Heart right ventricle (tissue), 16 donors: ENCODE measurements at places on chromosomes 13 and 19. TPM values are rescaled to one million over a fixed set of nuclear protein-coding genes. Genes with fewer than 3 reads are reported as not detected.

DNA sequence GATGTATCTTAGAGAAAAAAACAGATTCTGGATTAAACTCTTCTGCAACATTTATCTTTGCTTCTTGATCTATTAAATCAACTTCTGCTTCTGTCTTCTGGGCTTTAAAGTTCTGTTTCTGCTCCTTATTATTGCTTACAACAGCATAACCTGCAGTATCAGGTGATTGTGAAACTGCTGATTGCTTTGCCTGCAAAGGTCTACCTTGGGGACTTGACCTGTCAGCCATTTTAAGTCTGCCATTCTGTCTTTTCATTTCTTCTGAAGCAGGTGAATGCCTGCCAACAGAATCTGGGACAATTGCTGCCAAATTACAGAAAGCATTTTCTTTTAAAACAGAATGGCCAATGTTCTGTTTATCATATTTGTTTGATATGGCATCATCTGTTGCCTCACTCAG is 31.1 kb downstream of the TEX30 start:
- no peak for DNase-seq

DNA sequence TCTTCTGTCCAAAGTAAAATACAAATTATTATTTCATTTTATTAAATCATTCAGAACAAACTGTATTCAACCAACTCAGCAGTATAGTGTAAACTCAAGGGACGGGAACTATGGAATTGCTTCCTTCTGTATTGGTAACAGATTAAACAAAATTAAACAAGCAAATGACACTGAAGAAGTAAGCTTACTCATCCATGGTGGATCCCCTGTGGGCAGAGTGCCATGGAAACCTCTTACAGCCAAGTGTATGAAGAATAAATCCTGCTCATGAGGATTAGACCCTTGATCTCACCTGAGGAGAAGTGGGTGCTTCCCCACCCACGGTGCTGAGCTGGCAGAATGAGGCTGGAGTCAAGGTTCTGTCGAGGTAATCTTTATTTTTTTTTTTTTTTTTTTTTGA is 18.0 kb upstream of the RFXAP start:
- DNase-seq, result no peak

DNA sequence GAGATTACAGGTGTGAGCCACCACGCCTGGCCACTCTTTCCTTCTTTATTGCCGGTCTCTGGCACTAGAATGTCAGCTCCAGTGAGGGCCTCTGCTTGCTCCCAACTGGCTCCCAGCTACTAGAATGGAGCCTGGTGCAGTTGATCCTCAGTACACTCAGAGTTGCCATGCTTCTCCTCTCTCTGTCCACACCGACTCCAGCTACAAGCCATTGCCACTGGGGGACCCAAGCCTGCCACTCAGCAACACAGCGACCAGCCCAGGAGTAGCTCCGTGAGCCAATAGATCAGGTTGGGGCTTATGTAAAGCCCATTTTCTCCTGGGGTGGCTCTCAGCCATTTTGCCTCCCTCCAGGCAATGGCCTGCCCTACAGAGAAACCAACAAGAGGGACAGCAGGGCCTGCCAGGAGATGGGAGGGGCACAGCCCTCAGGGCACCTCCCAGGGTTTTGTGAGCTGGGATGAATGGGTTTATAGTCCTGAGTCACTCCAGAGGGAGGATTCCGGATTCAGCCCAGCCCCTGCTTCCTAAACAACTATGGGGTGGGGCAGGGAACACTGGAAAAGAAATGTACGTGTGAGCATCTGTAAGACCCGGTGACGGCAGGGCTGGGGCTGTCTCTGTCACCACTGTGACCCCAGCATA is 36.5 kb downstream of the OPA3 start:
- DNase-seq, result no peak

DNA sequence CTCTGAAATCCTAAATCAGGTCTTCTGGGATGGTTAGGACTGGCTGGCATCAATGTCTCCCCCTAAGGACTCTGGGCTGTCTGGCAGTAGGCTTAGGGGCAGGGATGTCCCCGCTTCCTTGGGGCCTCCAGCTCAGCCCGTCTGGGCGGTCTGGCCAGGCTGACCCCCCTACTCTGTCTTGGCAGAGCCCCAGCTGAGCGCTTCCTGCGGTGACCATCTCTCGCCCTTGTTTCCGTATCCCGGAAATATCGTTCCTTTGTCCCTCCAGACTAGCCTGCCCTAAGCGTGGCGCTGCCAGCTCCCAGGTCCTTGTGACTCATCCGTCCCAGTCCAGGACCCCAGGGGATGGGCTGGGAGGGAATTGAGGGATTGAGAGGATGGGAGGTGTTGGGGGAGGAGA is 11.3 kb downstream of the GTPBP3 start:
- peak; percentile 77 for DNase-seq

DNA sequence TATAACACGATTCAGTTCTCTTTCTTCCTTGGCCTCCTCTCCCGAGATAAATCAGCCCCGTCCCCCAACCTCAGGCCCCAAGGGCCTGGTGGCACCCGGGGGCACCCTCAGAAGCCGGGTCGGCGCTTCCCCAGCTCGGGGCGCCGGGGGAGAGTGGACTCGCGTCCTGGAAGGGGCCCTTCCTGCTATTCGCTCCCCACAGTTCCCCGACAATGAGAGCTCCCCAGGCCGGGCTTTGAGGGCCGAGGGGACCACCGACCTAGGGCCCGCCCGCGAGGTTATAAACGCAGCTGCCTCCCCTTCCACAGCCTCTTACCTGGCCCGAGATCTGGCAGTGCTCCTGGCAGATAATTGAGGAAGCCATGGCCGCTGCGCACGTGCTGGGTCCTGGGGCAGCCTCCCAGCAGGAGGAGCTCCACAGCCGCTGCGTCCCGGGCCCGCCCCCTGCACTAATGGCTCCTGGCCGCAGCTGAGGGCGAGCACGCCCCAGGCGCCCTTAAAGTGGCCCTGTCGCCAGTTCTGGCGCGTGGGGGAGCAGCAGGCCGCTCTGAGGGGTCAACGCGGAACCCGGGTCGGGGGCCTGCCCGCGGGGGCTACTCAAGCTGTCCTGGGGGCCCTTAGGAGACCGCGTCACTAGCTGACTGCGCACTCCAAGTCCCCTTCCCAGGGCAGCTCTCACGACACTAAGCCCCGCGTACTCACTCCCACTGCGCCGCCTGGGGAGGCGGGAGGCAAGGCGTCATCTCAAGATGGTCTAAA is at the start of gene SOHLH2:
Gene SOHLH2, minus strand, starts transcription at position 394 of the 759 bp plus-strand sequence. Its CDS starts 30 bp downstream, at position 364.
- no peak for DNase-seq

GRCh38 chr19:2460245-2460644 is 3.5 kb upstream of the LMNB2 start:
- DNase-seq, result no peak

GRCh38 chr13:49679246-49679645 is 12.0 kb downstream of the EBPL start:
- DNase-seq, result no peak

GRCh38 chr19:18489627-18490184 is 32.2 kb downstream of the ELL start:
- no peak for DNase-seq

- no peak for DNase-seq
Observed at GRCh38 chr13:42950181-42950580, 41.9 kb downstream of the EPSTI1 start.

DNA sequence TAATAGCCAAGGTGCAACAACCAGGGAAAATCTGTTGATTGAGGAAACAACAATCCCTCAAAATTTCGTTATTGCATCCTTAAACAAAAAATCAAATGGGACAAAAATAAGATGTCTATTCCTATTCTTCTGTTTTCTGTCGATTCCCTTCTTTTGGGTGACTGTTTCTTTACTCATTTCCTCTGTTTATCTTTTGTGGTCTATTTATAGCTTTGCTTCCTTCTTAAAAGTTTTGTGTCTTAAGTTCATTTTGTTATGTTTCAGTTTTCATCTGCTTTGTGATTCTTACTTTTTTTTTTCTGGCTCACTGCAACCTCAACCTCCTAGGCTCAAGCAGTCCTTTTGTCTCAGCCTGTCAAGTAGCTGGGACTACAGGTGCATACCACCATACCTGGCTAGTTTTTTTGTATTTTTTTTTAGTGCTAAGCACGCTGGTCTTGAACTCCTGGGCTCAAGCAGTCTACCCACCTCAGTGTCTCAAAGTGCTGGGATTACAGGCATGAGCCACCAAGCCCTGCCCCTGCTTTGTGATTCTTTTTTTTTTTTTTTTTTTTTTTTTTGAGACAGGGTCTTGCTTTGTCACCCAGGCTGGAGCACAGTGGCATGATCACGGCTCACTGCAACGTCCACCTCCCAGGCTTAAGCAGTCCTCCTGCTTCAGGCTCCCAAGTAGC is 10.4 kb downstream of the ZNF146 start:
- DNase-seq, result no peak

- DNase-seq, result no peak
Observed at GRCh38 chr19:14072535-14073260, at the start of gene MISP3. Gene MISP3, plus strand, starts transcription at chr19:14072786. Its CDS starts 524 bp downstream, at chr19:14073310.

GRCh38 chr19:52200044-52200443 is 10.2 kb downstream of the PPP2R1A start:
- no peak for DNase-seq

DNA sequence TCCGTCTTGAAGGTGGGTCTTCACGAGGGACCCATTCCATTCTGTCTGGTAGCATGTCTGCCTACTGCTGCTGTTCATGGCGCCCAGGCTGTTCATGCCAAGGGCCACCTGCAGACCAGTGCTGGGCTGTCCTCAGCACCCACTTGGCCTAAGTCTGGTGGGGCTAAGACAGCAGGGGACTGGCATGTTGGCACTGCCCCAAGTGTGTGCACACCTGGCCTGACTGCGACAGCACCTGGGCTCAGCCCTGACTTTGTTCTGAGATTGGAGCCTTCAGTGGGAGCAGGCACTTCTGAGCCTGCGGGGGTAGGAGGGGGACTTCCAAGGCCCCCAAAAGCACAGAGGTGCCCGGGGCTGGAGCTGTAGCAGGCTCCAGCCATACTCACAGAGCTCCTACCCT is 250.8 kb upstream of the EDNRB start:
- no peak for DNase-seq

- no peak for DNase-seq
Observed at GRCh38 chr19:42634409-42635232, 39.9 kb upstream of the CEACAM8 start.

GRCh38 chr19:45135176-45135885 is 25.5 kb downstream of the NKPD1 start:
- no peak for DNase-seq

GRCh38 chr13:49938921-49939320 is 2.8 kb upstream of the SPRYD7 start:
- no peak for DNase-seq

- no peak for DNase-seq
Observed at GRCh38 chr13:42688821-42689220, 92.6 kb upstream of the FAM216B start.

- no peak for DNase-seq
Observed at GRCh38 chr13:66553391-66553790, 676.7 kb downstream of the PCDH9 start.

DNA sequence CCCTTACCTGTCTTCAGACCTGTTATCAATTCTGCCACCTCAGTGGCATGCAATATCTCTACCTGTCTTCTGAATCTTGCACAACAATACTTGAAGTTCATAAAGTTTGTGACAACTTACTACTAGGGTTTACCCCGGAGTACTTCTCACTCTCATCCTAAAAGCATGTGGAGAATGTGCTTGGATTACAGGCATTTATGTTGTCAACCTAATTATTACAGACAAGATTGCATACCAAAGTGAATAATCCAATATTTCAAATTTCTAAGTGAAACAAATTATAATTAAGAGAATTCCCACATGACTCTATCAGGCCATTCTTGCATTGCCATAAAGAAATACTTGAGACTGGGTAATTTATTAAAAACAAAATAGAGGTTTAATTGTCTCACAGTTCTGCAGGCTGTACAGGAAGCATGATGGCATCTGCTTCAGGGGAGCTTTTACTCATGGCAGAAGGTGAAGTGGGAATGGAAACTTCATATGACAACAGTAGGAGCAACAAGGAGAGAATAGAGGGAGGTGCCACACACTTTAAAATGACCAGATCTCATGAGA is 661.0 kb upstream of the SPRY2 start:
- no peak for DNase-seq

DNA sequence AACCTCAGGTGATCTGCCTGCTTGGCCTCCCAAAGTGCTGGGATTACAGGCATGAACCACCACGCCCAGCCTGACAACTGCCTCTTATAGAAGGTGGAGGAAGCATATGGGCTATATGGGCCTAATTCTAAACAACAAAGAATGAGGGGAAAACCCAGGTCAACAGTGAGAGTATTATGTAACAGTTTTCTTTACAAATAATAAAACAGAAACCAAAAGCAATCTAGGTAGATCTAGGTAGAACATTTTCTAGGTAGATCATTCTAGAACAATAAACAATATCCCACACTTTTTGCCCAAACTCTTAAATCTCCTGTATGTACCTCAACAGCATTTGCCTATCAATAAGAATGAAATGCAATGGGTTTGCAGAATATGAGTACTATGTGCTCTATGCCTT is 267.4 kb downstream of the ABCC4 start:
- DNase-seq, result no peak

GRCh38 chr19:3404324-3405260 is 38.2 kb downstream of the NFIC start:
- DNase-seq, result peak; percentile 89

- DNase-seq, result no peak
Observed at GRCh38 chr19:56821675-56822074, 18.9 kb downstream of the PEG3 start.

DNA sequence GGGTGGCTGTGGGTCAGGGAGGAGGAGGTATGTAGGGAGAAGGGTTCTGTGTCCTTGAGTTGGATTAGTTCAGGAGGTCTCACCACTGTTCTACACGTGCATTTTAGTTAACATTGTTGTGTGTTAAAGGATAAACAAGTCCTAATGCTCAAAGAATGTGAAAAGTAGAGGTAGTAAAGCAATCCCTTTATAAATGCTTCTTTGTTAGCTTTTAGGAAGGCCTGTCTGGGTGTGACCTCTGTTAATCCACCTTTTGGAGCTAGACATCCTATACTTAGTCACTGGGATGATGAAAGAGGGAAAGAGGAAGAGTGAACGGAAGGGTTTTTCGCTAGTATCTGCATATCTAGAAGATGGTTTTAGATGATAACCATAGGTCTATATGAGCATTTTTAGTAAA is 42.2 kb upstream of the FLT1 start:
- no peak for DNase-seq

- DNase-seq, result no peak
Observed at GRCh38 chr13:97353927-97354675, 79.9 kb upstream of the RAP2A start.

The CACNG8 gene
- 0.08 TPM for total RNA-seq

The SH2D3A gene
- total RNA-seq, result 0.36 TPM

The CGB2 gene
- total RNA-seq, result not detected

The ERICH6B gene
- total RNA-seq, result not detected

The LRRC8E gene
- 2.7 TPM for total RNA-seq

The PSG3 gene
- total RNA-seq, result not detected

The DENND1C gene
- total RNA-seq, result 0.38 TPM

The DZIP1 gene
- total RNA-seq, result 3.8 TPM

The CEACAM19 gene
- 4.4 TPM for total RNA-seq

The FUT2 gene
- total RNA-seq, result not detected

The CSNK1G2 gene
- 24.1 TPM for total RNA-seq

The NLRP11 gene
- not detected for total RNA-seq

The KLK3 gene
- not detected for total RNA-seq

The CYP4F2 gene
- not detected for total RNA-seq

The TSC22D1 gene
- 107 TPM for total RNA-seq

The RETN gene
- not detected for total RNA-seq

The ZNF772 gene
- total RNA-seq, result 22.2 TPM
